Activated CD8-positive, alpha-beta memory T cell treated with anti-CD3 and anti-CD28 coated beads for 48 hours (primary cell): ENCODE measurements at places on chromosomes 1 and 21.

DNA sequence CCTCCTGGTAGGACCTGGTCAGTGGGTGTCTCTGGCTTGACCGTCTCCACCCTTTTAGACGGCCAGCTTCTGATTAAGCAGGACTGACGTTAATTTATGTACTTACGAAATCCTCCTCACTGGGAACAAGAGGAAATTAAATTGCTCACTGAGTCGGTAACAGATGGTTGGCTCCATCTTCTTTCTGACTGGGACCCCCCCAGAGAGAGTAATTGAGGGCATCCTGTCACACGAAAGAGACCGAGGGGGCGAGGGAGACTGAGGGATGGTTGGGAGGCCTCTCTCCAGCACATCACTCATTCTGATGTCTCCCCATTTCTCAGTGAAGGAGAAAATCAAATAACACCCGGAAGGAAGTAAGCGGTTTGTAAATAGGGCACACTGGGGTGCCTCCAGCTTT lies 104.8 kb downstream of the OMA1 start:
- DNase-seq = no peak

DNA sequence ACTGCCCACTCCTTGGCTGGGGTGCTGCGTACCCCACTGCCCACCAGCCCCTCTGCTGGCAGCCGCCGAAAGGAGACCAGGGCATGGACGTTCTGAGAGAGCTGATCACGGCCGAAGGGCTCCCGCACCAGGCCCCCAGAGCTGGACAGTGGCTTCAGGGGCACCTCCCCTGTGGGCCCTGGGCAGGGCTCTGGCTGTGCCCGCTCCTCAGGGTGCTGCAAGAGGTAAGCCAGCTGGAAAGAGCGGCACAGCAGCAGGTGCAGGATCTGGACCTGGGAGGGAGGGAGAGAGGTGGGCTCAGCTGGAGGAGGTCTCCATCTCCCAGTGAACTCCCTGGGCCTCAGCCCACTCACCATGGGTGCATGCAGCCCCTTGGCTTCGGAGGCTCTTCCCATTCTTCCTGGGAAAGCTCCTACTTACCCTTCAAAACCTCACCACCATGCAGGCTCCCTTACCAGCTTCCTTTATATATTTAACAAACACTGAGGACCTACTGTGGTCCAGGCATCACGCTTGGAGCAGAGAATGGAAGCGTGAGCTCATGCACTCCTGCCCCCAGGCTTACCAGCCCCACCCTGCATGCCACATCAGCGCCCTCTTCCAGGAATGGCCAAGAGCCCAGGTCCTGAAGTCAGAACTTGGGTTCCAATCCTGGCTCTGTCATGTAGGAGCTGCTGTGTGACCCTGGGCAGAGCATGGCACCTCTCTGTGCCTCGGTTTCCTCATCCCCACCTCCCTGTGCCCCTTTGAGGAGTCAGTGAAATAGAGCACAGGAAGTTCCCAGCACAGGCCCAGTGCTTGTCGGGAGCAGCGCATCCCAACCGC lies 6.8 kb upstream of the KIF17 start:
- no peak for DNase-seq

DNA sequence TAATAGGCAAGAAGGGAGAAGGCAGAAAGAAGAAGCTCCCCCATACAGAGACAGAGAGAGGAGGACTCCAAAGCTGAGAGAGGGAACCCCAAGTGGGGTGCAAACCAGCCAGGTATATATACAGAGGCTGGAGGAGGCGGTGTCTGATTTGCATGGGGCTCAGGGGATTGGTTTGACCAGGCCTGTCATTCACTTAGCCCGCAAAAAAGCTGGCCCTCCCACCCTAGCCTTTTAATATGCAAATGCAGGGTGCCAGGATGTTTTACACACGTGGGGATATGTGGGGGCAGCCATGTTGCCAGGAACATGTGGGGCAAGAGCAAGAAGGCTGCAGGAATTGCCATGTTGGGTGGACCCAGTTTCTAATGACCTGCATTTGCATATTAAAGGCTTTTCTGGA lies 37.0 kb upstream of the TENT5B start:
- no peak for DNase-seq

DNA sequence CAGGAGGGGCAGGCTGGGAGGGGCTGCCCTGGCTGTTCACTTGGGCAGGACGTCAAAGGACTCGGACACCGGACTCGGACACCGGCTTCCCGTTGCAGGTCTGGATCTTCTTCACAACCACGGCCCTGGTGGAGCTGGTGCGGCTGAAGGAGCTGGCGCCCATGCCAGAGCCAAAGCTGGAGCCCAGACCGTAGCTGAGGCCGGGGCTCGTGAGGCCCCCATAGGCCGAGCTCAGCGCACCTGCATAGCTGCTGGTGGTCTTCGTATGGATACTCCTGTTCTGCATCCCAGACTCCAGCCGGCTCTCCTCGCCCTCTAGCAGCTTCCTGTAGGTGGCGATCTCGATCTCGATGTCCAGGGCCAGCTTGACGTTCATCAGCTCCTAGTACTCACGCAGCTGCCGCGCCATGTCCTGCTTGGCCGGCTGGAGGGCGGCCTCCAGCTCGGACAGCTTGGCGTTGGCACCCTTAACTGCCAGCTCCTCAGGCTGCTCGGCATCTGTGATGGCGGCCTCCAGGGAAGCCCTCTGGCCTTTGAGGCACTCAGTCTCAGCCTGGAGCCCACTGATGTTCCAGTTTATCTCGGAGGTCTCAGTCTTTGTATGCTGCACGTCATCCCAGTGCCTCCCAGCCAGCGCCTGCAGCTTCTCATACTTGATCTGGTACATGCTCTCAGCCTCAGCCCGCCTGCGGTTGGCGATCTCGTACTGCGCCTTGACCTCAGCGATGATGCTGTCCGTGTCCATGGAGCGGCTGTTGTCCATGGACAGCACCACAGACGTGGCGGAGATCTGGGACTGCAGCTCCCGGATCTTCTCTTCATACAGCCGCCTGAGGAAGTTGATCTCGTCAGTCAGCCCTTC lies 15.1 kb upstream of the KLF17 start:
- DNase-seq = no peak

GRCh38 chr21:41199588-41199987 lies 31.6 kb downstream of the BACE2 start:
- no peak for DNase-seq

- no peak for DNase-seq
These were observed at the start of gene HES2 for GRCh38 chr1:6419804-6420453. Gene HES2 (minus strand): TSS chr1:6419919. CDS start chr1:6419820, 99 bp downstream.

DNA sequence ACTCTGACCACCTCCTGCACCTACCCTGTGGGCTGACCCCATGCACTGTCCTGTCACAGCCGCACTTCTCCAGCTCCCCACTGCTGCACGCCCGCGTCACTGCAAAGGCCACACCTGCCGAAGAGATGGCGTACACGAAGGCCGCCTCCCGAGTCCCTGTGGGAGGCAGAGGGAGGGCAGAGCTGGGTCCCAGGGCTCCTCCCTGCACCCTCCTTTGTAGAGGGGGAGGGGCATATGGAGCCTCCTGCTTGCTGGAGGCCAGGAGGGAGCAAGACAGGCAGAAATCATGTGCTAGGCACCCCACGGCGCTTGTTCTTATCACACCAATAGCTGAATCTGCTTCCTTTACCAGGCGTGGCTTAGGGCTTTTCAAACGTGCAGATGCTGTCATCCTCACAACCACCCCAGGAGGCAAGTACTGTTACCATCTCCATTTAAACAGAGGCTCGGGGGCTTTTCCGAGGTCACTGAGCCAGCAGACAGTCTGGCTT lies 21.4 kb downstream of the WNT4 start:
- no peak for DNase-seq

DNA sequence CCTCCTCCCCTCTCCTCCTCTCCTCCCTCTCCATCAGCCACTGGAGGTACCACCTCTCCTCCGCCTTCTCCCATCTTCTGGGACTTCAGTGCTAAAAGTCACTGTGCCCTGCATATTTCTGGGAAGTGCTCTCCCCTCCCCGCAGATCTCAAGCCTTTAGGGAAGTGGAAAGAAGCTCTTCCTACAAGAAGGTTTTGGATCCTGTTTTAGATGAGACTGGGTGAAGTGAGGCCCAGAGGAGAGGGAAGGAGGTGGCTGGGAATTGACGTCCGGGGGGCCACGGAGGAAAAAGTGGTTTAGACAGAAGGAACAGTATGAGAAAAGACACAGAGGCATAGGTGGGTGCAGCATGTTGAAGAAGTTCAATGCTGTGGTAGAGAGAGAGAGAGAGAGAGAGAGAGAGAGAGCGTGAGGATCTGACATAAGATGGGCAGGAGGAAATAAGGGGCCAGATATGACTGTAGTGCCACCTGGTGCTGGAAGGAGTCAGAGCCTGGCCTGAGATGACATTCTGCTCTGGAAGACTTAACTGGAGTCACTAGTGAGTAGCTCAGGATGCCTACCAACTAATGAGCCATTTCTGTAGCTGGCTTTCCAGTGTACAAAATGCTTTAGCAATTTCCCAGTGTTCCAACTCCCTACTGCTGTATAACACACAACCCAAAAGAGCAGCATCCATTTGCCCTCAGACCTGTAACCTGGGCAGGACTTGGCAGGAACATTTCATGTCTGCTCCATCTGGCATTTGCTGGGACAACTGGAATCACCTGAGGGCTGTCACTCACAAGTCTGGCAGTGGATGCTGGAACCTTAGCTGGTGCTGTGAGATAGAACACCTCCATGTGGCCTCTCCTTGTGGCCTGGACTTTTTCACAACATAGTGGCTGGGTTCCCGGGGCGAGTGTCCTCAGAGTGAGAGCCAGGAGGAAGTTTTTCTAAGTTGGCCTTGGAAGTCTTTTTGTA lies 16.6 kb upstream of the ZSCAN20 start:
- DNase-seq = no peak

- DNase-seq = no peak
These were observed 23.1 kb downstream of the CASZ1 start for GRCh38 chr1:10773376-10773775.

GRCh38 chr1:35565742-35566133 lies 7.4 kb upstream of the TFAP2E start:
- no peak for DNase-seq

DNA sequence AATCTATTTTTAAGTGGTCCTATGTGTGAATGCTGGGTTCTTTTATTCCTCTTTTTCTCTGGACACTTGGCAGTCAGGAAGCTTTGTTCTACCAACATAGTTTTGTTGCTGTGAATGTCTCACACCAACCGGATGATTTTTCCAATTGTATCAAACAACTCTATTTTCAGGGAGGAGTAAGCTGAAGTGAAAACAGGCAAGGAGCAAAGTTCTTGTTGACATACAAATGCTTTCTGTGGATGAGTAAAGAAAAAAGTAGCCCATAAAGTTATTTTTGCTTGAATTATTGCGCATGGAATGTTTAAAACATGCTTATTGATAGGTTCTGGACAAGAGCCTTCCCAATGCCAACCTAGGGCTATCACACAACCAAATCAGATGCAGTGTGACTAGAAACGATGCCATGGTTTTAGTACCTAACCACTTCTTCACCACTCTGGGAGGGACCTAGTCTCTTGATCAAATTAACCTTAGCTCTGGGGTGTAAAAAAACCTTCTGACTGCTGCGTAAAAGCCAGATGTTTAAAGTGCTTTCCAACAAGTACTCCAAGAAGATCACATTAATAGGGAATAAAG lies 4.5 kb downstream of the IER5 start:
- no peak for DNase-seq

GRCh38 chr1:41874903-41875411 lies 43.8 kb downstream of the HIVEP3 start:
- DNase-seq = no peak

- no peak for DNase-seq
These were observed 9.0 kb downstream of the IFNAR2 start for GRCh38 chr21:33238565-33239255.

- DNase-seq = no peak
These were observed 136.3 kb upstream of the SLC44A3 start for GRCh38 chr1:94683886-94684285.

GRCh38 chr1:240672132-240672811 lies 60.3 kb upstream of the GREM2 start:
- DNase-seq = no peak

- DNase-seq = no peak
These were observed 45.8 kb upstream of the RGS1 start for GRCh38 chr1:192529811-192530210.

DNA sequence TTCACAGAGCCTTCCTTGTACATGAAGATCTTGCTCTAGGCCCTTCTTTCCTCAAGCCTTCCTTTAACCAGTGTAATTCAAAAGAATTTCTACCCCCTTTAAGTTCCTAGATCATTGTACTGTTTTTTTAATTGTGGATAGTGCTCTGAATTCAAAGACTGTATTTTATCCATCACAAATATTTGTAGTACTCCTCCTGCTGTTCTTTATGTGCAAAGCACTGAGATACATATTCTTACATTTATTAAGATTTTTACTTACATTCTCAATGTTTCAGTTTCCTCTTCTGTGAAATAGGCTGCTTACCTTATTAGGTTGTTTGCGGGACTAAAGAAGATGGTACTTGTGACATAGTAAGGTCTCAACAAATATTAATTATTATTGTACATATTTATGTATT lies 168.8 kb upstream of the PDE4B start:
- no peak for DNase-seq

GRCh38 chr1:41599912-41600311 lies 115.4 kb upstream of the EDN2 start:
- DNase-seq = no peak

- no peak for DNase-seq
These were observed 28.3 kb downstream of the DDR2 start for GRCh38 chr1:162660574-162660973.

DNA sequence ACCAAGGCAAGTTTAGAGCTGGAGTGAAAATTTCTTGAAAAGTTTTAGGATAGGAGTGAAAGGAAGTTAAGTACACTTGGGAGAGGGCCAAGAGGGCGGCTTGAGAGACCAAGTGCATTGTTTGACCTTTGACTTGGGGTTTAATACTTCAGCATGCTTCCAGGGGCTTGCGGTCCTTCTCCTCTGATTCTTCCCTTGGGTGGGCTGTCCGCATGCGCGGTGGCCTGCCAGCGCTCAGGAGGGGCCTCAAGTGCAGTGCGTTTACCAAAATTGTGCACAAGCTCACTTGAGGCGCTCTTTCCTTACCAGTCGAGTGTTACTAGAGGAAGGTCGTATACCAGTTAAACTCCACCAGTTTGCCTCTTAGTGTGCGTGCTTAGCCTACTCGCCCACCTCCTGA lies 91.3 kb upstream of the LYST start:
- no peak for DNase-seq

- DNase-seq = no peak
These were observed 34.4 kb downstream of the KIAA0040 start for GRCh38 chr1:175158170-175158591.

DNA sequence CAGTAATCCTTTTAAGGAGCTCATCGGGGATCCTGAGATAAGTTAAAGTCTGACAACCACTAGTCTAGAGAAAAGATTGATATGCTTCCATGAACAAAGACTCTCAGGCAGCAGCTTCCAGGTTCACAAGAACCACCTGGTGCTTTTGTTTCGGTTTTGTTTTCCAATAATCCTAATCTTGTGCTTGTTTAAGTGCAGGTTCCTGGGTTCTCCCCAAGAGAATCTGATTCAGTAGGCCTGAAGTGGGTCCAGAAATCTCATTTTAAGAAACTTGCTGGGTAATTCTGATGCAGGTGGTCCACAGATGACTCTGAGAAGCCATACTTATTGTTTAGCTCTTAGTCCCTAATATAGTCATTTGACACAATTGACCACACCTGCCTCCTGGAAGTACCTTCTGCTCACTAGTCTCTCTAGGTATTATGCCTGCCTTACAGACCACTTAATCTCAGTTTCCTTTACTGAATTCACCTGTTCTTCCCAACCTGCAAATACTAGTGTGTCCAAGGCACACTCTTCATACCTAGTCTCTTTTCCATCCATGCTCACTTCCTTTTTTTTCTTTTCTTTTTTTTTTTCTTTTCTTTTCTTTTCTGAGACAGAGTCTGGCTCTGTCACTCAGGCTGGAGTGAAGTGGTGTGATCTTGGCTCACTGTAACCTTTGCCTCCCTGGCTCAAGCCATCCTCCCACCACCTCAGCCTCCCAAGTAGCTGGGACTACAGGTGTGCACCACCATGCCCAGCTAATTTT lies 20.5 kb upstream of the FRRS1 start:
- no peak for DNase-seq
